Heart right ventricle (tissue), 16 donors: ENCODE measurements at places on chromosomes 4 and X. TPM values are rescaled to one million over a fixed set of nuclear protein-coding genes. Genes with fewer than 3 reads are reported as not detected.

- no peak overlapping the region for H3K4me3 ChIP-seq
- H3K4me1 ChIP-seq: peaks cover 14% of the 10 kb centered on the region
- DNase-seq: peak; percentile 69
Observed at GRCh38 chr4:123599920-123600810, 203.6 kb downstream of the SPRY1 start.

GRCh38 chr4:78337244-78338020 is 214.1 kb upstream of the ANXA3 start:
- no peak overlapping the region for H3K4me3 ChIP-seq
- DNase-seq: no peak
- H3K4me1 ChIP-seq: peaks cover 15% of the 10 kb centered on the region
- H3K36me3 ChIP-seq: no peaks in the 10 kb centered on the region

DNA sequence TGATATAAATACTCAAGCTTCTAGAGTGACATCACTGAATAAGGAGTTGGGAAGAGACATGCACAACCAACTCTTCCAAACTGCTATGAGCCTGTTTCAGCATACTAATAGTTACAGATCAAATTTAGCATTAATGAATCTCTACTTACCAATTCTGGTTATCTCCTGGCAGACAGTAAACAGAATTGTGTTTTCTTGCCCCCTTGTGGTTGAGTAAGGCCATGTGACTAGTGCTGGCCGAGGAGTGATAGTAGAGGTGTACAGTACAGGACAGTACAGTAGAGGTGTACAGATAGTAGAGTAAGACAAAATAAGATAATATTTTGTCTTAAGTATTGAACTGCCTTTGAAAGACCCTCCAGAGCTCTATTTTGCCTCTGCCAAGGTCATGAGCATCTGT is 681.4 kb downstream of the GABRG1 start:
- no peak overlapping the region for H3K27ac ChIP-seq
- DNase-seq: no peak
- no peaks in the 10 kb centered on the region for H3K27me3 ChIP-seq
- peaks cover 4% of the 10 kb centered on the region for H3K4me1 ChIP-seq

GRCh38 chr4:54296548-54297203 is 67.6 kb downstream of the PDGFRA start:
- peaks cover 12% of the 10 kb centered on the region for H3K4me1 ChIP-seq
- H3K27ac ChIP-seq: no peak overlapping the region
- H3K4me3 ChIP-seq: no peak overlapping the region
- H3K27me3 ChIP-seq: no peaks in the 10 kb centered on the region

- H3K4me1 ChIP-seq: no peaks in the 10 kb centered on the region
- no peak for DNase-seq
- no peaks in the 10 kb centered on the region for H3K36me3 ChIP-seq
- H3K4me3 ChIP-seq: no peak overlapping the region
- no peak overlapping the region for H3K27ac ChIP-seq
Observed at GRCh38 chrX:134883137-134883700, 107.6 kb upstream of the SMIM10 start.

DNA sequence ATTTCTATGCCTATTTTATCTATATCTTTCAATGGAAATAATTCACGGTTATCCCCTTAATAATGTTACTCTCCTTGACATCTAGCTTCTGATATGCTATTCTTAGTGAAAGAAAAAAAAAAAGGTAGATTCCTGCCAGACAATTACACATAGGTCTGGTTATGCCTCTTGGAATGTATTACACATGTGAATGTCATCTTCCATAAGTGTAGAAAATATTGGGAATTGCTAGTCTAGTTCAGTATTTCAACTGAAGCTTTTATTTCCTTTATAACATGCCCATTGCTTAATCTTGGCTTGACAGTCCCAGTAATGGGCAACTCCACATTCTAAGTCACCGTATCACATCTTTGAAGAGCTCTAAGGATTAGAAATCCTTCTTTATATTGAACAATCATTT is 25.4 kb upstream of the PPP1R2C start:
- H3K4me3 ChIP-seq: no peak overlapping the region
- H3K27me3 ChIP-seq: no peaks in the 10 kb centered on the region
- DNase-seq: no peak
- H3K36me3 ChIP-seq: no peaks in the 10 kb centered on the region

DNA sequence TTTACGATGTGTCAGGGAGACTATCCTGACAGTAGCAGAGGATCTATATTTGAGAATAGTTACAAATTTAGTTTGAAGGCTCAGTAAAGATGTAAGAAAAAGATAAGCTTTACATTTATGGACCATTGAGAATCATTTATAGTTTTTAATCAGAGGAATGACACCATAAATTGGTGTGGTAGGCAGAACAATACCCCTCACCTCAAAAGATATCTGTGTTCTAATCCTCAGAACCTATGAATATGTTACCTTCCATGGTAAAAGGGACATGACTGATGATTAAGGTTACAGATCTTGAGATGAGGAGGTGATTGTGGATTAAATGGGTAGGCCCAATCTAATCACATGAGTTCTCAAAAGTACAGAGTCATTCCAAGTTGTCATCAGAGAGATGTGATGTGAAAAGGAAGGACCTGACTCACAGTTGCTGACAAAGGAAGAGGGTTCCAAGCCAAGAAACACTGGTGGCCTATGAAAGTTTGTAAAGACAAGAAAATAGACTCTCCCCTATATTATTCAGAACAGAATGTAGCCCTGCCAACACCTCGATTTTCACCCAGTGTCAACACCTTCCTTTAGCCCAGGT is 27.0 kb downstream of the EREG start:
- H3K27me3 ChIP-seq: no peaks in the 10 kb centered on the region
- H3K4me1 ChIP-seq: no peaks in the 10 kb centered on the region
- no peak for DNase-seq
- H3K4me3 ChIP-seq: no peak overlapping the region
- no peaks in the 10 kb centered on the region for H3K36me3 ChIP-seq

GRCh38 chr4:7630568-7631287 is 196.0 kb upstream of the PSAPL1 start:
- H3K36me3 ChIP-seq: no peaks in the 10 kb centered on the region
- peak overlapping the region; percentile 8 for H3K27ac ChIP-seq
- peaks cover 27% of the 10 kb centered on the region for H3K27me3 ChIP-seq
- no peak overlapping the region for H3K4me3 ChIP-seq

The GPR78 gene
- total RNA-seq: not detected

The CHM gene
- 15.6 TPM for total RNA-seq
